DMS53 (cell line): ENCODE measurements at places on chromosomes 7 and 10.

DNA sequence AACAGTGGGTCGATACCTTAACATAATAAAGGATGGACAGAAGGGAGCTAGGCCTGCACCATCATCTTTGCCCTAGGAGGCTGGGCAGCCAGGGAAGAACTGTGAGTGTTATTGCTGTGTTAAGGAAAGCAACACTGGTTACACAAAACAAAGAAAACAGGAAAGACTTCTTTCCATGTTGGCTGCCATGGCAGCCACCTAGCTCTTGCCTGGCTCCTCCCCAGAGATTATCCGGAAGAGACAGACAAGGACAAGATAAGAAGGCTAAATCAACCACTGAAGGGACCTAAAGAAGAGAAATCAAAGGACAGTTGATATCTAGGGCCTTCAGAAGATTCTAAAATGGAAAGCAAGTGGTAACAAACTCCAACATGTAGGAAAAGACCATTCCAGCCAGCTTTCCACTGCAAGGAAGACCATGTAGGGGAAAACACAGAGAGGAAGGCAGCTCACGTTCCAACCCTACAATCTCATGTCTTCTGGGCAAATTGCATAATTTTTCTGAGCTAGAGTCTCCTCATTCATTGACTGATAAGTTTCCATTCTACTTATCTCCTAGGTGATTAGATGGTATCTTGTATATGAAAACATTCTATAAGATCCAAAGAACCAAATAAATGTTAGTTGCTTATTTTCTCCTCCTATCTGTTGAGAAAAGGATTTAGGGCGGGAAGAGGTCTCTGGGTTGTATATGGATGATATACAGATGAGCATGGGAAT, 51.2 kb downstream of the SP8 start:
- peak; percentile 87 for DNase-seq

DNA sequence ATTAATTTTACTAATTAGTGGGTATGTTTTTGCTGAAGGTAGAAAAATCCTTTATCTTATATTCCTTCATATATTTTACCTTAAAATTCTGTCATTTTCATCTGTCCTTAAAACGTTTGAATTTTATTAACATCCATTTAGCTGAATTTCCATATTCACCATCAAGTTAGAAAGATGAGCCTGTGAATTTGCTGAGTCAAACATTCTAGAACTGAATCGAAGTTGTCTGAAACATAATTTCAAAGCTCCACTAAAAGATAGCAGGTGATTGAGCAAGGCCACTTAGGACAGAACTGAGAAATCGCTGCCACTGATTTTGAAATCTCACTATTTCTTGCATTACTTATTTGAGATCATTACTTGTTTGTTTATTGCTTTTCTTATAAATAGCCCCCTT, 17.5 kb downstream of the HGF start:
- DNase-seq = no peak

DNA sequence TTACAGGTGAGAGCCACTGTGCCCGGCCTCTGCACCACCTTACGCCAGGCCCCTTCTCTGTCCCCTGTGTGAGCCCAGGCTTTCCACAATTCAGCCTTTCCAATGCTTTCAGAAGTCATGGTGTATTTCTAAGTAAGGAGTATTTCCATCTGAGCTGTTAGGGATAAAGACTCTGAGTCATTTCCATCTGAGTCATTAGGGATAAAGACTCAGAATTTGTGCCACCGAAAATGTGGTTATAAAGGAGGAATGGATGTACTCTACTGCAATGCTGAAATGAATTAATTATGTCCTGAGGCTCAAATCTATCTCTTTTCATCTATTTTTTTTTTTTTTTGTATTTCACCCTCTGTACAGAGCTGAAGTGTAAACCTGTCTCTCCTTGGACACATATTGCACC, 84.0 kb downstream of the GATA3 start:
- no peak for DNase-seq

DNA sequence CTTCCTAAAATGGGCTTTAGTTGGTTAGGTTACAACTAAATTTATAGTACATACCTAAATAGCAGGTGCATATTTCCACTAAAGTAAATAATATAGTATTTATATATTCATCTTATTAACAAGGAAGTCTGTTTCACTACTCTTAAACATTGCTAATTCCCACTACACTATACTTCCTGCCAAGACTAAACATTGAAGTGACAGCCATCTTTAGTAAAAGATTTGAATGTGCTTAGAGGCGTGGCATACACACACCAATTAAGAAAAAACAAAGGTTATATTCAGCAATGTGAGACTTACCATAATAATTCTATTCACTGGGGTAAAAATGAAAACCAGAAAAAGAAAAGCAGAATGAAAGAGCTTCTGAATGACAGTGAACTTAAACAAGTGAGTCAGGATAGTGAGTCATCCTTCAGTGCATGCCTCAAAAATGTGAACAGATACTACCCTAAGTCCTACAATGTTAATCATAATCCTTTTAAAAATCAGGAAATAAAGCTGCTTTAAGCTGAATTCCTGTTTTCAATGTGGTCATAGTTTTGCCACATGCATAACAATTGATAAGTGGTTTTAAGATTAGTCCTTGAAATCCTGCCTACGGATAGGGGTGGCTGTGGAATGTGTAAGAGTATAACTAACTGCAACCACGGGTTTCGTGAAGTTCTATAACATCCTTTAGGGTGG, 59.4 kb downstream of the USP6NL start:
- peak; percentile 81 for DNase-seq

DNA sequence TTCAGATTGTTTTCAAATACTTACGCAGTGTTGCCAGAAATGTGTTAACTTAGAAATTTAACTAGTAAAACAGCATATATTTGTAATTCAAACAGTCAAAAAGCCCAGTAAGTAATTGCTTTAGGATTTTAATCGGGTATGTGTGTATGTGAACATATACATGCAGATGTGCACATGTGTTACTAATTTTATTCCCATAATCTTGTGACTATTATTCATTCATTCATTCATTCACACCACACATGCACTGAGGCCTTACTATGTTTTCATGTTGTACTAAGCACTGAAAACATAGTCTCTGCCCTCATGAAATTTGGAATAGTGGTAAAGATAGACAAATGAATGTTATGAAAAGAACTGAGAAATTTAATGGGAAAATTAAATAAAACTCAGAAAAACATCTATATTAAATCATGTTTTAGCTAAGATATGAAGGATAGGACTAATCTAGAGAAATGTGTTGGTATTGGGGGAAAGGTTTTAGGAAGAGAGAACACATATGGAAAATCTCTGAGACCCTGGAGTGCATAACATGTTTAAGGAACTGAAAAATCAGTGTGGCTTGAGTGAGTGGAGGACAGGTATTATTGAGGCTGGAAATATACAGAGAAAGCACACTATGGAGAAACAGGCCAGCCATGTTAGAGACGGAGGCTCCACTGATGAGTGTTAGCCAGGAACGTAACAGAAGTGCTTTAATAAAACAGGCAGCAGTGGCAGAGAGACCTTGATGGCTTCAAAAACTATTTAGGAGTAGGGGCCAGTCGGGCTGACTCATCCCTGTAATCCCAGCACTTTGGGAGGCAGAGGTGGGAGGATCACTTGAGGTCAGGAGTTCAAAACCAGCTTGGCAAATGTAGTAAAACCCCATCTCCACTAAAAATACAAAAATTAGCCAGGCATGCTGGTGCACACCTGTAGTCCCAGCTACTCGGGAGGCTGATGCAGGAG, 80.3 kb downstream of the HDAC9 start:
- no peak for DNase-seq

GRCh38 chr10:59148701-59149100, 27.7 kb upstream of the PHYHIPL start:
- DNase-seq = no peak

DNA sequence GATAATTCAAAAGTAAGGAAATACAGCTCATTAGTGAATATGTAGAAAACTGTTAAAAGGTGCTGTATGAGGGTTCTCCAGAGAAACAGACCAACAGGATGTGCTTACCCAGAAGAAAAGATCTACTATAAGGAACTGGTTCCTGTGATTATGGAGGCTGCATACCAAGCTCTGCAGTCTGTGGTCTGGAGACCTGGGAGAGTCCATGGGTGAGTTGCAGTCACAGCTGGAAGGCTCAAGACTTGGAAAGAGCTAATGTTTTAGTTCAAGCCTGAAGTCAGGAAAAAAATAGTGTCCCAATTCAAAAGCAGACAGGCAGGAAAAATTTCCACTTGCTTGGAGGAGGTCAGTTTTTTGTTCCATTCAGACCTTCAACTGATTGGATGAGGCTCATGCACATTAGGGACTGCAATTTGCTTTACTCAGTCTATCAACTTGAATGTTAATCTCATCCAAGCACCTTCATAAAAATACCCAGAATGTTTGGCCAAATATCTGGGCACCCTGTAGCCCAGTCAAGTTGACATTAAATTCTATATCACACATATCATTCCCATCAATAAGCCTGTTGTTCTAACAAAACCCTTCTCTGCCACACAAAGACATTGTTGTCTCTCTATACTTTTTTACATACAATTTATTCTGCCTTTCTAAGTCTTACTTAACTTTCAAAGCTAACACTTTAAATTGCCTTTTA, 197.9 kb upstream of the KLF6 start:
- DNase-seq = no peak

GRCh38 chr7:2037808-2038522, 194.8 kb downstream of the MAD1L1 start:
- no peak for DNase-seq

GRCh38 chr10:19689231-19689630, 127.0 kb upstream of the PLXDC2 start:
- DNase-seq = no peak

GRCh38 chr10:48514255-48514654, 90.6 kb downstream of the ARHGAP22 start:
- DNase-seq = no peak

- no peak for DNase-seq
Measured at GRCh38 chr7:112176693-112177415, 29.3 kb downstream of the DOCK4 start.

DNA sequence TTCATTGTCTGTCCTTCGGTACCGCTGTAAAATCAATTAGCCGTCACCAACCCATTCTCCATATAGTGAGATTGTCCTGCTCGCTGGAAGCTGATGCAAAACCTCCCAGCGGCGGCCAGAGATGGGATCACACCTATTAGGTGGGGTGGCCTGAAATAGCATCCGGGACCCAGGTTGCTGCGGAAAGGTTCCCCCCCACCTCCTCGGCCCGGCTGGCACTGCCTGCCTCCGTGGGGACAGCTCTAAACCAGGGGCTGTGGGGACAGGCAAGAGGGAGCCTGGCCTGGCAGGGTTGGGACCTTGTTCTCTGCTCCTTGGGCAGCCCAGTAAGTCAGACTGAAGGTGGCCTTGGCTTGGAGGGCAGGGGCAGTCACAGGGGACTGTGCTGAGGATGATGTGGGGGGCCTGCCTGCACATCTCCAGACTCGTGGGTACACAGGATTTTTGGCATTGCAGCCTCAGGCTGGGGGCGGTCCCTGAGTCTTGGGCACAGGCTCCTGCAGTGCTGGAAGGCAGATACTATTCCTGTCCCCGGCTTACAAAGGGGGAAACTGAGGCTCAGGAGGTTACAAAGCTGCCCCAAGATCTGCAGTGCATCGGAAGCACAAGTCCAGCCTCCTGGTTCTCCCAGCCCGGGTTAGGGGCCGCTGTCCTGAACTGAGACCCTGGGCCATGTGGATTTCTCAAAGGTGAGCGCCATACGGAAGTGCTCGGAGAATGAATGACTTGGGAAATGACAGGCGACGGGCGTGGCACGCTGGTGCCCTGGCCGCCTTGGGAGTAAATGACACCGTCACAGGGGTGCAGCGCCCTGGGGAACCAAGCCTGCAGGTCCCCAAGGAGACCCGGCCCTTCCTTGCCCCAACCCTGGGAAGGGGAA, 65.6 kb downstream of the UNCX start:
- no peak for DNase-seq

GRCh38 chr10:5833814-5834213, 20.6 kb upstream of the GDI2 start:
- no peak for DNase-seq

DNA sequence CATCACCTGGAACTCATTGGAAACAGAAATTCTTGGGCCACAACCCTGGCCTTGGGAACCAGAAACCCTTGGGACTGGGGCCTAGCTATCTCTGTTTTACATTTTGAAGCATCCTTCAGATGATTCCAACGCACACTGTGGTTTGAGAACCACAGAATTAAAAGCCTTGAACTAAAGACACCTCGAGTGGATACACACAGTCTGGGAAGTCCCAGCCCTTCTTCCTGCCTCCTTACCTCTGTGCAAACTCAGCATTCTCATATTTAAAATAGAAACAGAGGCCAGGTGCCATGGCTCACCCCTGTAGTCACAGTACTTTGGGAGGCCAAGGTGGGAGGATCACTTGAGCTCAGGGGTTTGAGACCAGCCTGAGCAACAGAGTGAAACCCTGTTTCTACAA, 12.9 kb downstream of the NPFFR1 start:
- DNase-seq = no peak

- DNase-seq = no peak
Measured at GRCh38 chr7:151424799-151425198, 15.0 kb upstream of the WDR86 start.

- no peak for DNase-seq
Measured at GRCh38 chr7:101620991-101621390, 8.1 kb downstream of the MYL10 start.

GRCh38 chr7:13414661-13415107, 574.8 kb downstream of the ETV1 start:
- peak; percentile 18 for DNase-seq

- DNase-seq = no peak
Measured at GRCh38 chr7:50866343-50867033, 83.8 kb upstream of the GRB10 start.

GRCh38 chr7:41882256-41882655, 179.4 kb upstream of the INHBA start:
- no peak for DNase-seq

DNA sequence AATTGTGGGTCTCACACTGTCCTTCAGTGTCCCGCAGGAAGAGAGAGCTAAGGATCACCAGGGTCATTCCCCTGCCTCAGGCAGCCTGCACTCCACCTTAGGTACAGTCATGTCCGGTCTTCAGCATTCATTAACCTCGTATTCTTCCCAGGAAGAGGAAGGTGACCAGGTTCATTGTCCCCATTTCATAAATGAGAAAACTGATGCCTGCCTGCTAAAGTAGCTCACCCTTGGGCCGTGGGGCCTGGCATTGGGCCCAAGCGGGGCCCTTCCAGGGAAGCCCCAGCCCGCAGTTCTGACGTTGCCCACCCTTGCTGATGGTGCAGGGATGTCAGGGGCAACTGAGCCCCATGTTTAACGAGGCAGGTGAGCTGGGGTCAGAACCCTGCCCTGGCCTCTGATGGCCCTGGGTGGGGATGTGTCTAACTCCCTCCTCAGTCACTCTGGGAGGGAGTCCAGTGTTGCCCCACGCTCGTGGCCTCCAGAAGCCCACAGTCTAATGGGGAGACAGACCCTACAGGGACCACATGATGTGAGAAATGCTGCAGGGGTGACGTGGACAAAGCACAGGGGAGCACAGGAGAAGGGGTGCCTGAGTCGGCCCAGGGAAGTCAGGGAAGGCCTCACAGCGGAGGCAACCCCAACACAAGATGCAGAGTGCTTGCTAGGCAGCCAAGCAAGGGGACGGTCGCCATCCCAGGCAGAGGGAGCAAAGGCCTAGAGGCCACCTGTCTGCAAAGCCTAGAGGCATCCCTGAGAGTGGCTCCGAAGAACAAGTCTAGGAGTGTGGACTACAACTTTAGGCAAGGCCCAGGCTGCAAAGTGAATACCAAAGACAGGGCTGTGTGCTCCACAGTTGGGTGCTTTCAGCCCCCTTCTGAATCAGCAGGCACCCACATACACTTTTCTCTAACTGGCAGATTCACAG, 25.1 kb downstream of the DDIT4 start:
- DNase-seq = no peak

GRCh38 chr10:988667-989545, 672 bp downstream of the GTPBP4 start:
- peak; percentile 53 for DNase-seq
